ENCODE measurements at places on chromosomes 13 and 19.

DNA sequence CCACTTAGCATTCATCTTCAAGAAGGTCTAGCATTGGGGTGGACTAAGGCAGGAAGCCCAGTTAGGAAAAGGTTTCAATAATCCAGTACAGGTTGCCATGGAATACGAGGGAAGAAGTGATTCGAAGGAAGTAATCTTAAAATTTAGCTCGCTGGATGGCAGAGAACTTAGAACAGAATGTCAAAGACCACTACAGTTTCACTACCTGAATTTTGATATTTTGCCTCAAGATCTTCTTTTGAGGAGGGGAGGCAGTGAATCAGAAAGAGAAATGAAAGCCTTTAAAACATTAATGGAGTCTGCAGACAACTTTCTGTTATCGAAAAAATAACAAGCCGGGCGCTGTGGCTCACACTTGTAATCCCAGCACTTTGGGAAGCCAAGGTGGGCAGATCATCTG, 7.0 kb upstream of the RAB8A start:
- DNase-seq, result no peak

GRCh38 chr13:52003541-52003940, 7.7 kb downstream of the ATP7B start:
- no peak for DNase-seq

GRCh38 chr13:33610438-33611120, 207.4 kb upstream of the RFC3 start:
- no peak for DNase-seq

GRCh38 chr13:69468624-69469023, 639.0 kb upstream of the ATXN8OS start:
- DNase-seq, result no peak
